ENCODE measurements at places on chromosomes 13 and 19. TPM values are rescaled to one million over a fixed set of nuclear protein-coding genes. Genes with fewer than 3 reads are reported as not detected.

DNA sequence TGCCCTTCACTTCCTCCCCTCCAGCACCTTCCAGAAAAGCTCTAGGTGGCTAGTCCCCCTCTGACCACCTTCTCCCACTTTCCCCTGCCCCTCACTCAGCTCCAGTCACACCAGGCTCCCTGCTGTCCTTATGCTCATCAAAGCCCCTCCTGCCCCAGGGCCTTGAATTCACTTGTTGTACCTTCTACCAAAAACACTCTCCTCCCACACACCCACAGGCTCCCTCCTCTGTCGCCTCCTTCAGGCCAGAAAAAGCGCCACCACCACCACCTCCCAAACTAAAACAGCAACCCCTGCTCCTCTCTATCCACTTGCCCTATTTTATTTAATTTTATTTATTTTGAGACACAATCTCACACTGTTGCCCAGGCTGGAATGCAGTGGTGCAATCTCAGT, 4.8 kb upstream of the CEACAM16 start:
- H3K4me3 ChIP-seq, result no peak overlapping the region
- peaks cover 2% of the 10 kb centered on the region for H3K27me3 ChIP-seq
- no peaks in the 10 kb centered on the region for H3K36me3 ChIP-seq
- H3K27ac ChIP-seq, result no peak overlapping the region

Gene PEX11G
- total RNA-seq, result 2.6 TPM

Gene OR7E24
- not detected for total RNA-seq

DNA sequence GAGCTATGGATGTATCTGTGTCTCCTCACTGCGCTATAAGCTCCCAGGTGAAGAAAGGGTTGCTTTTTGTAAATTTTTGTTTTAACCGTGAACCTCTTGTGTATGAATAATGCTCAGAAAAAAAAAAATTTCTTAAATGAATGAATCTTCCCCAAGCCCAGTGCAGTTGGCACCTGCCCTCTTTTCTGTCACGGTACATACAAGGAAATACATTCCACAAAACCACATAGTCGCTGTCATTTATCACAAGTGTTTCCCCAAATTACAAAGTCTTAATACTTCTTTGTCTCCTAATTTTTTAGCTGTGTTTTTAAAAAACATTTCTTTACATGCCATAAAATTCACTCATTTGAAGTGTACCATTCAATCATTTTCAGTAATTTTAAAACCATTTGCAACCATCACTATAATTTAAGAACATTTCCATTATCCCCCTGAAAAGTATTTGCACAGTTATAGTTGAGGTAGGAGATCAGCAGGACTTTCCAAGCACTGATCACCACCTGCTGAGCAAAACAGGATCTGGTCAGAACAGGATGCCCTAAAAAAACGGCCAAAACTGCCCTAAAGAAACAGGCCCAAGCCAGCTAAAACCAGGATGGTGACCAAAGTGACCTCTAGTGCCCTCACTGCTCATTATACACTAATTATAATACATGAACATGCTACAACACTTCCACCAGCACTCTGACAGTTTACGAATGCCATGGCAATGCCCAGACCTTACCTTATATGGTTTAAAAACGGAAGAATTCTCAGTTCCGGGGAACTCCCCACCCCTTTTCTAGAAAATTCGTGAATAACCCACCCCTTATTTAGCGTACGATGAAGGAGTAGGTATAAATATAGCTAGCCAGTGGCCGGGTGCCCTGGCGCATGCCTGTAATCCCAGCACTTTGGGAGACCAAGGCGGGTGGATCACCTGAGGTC, 1.3 kb upstream of the TEX30 start:
- peaks cover 4% of the 10 kb centered on the region for H3K4me1 ChIP-seq
- H3K27ac ChIP-seq, result no peak overlapping the region
- H3K4me3 ChIP-seq, result peak overlapping the region; percentile 96
- no peaks in the 10 kb centered on the region for H3K36me3 ChIP-seq
- no peak for DNase-seq

DNA sequence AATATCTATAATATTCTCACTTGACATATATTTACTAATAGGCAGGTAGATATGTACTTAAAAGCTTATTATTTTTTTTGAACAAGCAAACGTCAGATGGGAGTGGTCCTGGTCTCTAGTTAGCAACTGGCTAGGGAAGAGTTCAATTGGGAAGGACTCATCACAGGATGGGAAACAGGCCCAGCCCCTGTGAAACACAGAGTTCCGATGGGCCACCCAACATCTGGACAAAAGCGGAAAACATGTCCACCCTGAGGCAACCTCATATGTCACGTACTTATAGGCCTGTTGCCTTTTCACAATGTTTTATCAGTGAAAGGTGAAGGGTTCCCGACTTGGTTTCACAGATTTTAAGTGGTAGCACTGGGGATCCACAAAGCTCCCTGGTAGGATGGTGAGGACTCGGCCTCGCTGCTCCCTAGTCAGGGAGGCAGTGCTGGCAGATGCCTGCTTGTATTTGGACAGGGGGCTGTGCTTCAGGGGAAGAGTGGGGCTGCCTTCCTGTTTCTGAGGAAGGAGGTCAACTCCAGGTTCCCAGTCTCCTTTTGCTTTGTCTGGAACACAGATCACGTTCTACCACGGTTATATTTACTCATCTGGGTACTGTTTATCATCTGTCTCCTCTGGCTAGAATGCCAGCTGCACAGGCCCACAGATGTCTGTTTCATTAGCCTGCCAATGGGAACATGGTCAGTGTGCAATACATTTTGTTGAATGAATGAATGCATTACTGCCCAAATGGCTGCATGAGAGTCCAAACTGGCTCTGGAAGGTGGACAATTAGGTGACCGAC, 49.4 kb upstream of the SLC15A1 start:
- DNase-seq, result no peak
- H3K36me3 ChIP-seq, result peaks cover 4% of the 10 kb centered on the region
- peaks cover 10% of the 10 kb centered on the region for H3K4me1 ChIP-seq
- H3K27me3 ChIP-seq, result no peaks in the 10 kb centered on the region

- no peaks in the 10 kb centered on the region for H3K27me3 ChIP-seq
- no peaks in the 10 kb centered on the region for H3K36me3 ChIP-seq
- no peak for DNase-seq
- no peak overlapping the region for H3K4me3 ChIP-seq
- no peak overlapping the region for H3K27ac ChIP-seq
- H3K4me1 ChIP-seq, result no peaks in the 10 kb centered on the region
These were observed 12.3 kb upstream of the ZNF283 start for GRCh38 chr19:43814663-43815352.
